ENCODE measurements at places on chromosomes 4 and X.

DNA sequence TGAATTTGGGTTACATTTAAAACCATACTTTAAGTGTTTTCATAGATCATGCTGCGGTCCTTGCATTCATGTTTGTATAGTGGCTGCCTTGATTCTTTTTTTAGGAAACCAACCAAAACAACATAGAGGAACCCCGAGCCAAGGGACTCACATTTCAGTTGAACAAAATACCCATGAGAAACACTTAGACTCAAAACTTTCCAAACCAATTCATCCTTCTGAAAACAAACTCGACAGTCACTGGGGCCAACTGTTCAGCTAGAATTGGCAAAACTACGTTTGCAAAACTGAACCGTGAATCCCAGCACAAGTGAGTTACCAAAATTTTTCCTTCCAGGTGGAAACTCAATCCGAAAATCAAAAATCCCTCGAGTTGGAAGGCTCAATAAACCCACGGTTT lies 1.4 kb downstream of the ADGRA3 start:
- no peak for DNase-seq

GRCh38 chr4:87274803-87275202 lies 47.9 kb downstream of the HSD17B13 start:
- no peak for DNase-seq

DNA sequence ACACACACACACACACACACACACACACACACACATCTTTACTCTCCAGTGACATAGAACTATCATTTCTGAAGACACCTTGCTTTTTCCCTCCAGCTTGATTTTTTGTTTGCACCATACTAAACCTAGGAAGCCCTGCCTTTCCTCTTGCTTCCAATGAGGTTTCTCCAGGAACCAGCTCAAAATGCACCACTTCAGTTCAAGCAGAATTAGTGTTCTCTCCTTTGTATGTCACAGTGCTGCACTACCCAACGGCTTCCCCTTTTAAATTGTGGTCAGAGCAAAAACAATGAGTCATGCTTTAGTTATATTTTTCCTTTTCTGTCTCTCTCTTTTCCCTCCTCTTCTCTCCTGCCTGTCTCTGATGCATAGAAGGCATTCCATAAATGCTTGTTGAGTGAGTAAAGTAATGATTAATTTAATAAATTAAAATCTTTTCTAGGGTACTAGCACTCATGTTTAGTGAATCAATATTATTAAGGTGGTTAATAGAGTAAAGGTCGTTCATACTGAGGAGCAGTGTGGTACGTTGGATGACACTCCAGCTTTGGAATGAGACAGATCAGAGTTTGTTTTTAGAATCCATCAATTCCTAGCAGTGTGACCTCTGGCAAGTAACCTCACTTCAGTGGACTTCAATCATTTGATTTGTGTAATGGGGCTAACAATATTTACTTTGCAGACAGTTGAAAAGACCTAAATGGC lies 5.9 kb downstream of the RTL3 start:
- no peak for DNase-seq

DNA sequence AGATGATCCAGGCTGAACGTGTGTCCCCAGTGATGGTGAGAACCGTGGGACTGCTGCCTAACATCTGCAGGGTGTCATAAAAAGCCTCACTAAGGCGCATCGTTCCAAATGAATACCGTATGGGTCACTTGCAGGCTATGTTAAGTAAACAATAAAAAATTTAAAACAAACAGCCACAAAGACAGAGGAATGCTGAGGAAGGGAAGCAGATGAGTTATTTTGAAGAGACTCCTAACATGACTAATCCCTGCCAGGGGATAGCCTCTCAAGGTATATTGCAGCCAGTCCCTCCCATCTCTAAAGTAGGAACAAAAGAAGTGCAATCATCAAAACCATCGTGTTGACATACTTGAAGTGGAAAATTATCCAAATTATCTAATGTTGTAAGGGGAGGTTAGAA lies 83.8 kb downstream of the UNC5C start:
- no peak for DNase-seq

DNA sequence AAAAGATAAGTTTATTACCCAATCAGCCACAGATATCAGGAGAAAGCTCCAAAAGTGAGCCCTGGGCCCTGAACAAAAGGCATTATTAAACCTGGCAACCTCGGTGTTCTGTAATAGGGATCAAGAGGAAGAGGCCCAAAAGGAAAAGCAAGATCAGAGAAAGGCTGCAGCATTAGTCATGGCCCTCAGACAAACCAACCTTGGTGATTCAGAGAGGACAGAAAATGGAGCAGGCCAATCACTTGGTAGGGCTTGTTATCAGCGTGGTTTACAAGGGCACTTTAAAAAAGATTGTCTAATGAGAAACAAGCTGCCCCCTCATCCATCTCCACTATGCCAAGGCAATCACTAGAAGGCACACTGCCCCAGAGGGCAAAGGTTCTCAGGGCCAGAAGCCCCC lies 75.7 kb downstream of the AGTR2 start:
- no peak for DNase-seq

DNA sequence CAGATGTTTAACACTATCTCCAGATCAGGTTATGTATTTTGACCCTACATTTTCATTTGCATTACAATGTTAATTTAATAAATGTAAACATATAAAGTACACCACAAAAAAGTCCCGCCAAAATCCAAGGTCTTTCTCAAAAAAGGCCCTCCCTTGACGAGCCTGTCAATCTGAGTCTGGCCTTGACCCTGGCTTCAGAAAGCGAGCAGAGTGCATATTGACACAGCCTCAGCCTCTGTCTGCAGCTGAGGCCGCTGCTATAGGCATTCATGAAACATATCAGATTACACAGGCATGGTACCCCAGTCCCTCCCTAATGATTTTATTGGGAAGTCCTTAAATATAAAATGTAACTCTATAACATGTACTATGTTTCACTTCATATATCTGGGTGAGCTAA lies 6.2 kb downstream of the MBNL3 start:
- no peak for DNase-seq

DNA sequence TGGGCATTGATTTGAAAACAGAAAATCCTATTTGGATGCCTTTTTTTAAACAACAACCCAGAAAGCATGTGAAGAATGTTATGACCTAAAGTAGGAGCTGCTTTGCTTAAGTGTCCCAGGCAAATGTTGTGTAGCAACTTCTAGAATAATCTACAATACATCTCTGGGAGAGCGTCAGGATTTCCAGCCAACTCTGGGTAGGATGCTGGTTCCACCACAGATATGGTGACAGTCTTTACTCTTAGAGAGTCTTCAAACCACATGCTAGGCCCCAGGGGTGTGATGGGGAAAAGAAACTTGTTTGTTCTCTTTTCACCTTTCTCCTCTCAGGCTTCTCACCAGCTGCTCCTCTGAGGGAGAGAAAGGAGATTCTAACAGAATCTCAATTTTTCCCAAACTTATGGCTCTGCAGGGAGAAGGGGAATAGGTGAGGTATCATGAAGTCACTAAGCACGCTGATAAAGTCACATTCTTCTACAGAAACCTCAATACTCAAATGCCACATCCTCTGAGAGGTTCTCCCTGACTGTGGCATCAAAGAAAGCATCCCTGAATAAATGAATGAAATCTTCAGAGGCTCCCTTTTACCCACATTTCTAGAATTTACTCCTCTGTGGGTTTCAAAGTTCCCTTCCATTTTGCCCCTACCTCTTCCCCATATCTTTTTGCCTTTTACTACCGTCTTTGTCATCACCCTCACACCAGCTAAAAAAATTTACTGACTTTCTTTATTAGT lies 171.6 kb upstream of the RAI2 start:
- no peak for DNase-seq

DNA sequence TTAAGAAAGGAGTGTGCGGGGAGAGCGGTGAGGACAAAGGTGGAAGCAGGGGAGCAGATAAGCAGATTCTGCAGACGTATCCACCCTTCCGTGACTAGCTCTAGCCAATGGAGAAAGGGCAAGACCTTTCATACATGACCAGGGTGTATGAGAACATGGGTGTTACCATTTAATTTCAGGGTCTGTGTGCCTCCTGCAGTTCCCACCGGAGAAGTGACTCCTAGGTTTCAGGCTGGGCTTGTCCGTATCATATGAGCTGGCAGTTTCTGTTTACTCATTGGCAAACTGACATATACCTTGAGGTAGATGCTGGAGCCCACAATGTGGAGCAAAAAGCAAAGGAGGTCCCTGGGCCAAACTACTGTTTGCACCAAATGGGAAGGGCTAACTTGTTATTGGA lies 6.8 kb downstream of the RBM47 start:
- no peak for DNase-seq

DNA sequence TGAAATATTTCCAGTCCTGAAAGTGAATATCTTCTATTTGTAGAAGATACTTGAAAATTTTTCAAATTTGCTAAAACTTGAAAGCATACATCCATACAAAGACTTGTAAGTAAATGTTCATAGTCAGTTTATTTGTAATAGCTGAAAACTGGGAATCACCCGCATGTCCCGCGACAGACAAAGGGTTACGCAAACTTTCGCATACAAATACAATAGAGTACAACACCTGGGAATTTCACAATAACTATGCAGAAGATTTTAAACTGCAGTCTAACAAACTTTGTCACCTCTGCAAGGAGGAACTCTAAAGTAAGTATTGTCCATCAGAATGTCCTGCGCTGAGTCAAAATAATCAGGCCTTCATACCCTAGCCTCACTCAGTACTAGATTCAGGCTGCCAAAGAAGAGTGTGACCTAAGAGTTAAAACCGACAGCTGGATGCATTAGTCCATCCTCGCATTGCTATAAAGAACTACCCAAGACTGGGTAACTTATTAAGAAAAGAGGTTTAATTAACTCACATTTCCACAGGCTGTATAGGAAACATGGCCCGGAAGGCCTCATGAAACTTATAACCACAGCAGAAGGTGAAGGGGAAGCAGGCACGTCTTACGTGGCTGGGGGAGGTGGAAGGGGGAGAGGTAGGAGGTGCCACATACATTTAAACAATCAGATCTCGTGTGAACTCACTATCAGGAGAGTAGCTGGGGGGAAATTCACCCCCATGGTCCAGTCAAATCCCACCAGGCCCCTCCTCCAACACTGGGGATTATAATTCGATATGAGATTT lies 60.4 kb downstream of the MMRN1 start:
- DNase-seq, result no peak

- no peak for DNase-seq
These were observed 1475.5 kb upstream of the AGA start for GRCh38 chr4:178917756-178918155.

DNA sequence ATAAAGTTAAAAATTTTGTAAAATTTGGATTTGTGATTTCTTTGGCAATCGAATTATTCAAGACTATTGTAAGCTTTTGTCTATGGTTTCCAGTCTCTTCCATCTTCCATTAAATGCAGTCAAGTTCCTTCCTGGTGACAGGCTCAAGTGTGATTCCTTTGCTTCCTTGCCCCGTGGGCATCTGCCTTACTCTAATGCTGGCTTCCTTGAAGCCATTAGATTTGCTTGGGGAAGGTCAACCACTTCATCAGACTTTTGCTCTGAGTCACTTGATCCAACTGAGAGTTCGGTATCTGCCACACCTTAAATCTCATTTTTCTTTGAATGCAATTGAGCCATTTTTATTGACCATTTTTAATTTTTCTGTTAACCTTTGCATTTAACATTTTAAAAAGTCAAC lies 648.8 kb downstream of the SPOCK3 start:
- DNase-seq, result no peak

- no peak for DNase-seq
These were observed 173.7 kb downstream of the VSIG4 start for GRCh38 chrX:65866146-65866545.

- no peak for DNase-seq
These were observed 1.1 kb downstream of the GTPBP6 start for GRCh38 chrX:317424-318067.

DNA sequence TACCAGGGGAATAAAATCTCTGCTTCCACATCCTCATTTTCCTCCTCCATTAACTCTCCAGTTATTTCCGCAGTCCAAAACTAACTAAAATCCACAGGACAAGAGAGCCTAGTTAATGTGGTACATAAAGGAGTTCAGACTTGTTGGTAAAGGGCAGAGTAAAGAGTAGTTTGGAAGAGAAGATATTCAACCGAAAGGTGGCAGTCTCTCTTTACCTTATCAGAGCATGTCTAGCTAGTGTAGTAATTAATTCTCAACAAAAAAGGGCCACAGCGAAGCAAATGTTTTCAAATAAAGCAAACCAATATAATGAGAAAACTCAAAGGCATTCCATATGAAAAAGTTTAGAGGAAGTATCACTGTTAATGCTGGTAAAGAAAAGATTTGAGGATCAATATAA lies 286.5 kb downstream of the GLUD2 start:
- no peak for DNase-seq

GRCh38 chr4:169668069-169668721 lies 47.8 kb downstream of the CLCN3 start:
- DNase-seq, result no peak

DNA sequence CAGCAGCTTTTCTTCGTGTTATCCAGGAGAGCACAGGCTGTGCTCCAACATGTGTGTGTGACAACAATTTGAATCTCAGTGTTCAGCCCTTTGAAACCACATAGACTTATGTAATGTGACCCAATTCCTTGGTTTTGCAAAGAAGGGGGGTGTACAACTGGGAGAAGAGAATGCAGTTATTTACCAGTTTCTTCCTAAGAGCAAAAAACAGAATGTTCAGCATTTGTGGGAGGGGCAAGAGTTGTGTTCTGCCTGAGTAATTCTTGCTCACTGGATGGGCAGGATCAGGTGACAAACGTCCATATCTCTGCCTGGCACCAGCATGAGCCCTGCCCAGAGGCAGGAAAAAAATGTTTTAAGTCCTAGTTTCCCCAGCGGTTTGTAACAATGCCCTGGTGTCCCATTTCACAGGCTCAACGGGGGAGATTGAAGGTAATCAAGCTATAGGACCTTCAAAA lies 72.0 kb downstream of the PRPS1 start:
- DNase-seq, result no peak

DNA sequence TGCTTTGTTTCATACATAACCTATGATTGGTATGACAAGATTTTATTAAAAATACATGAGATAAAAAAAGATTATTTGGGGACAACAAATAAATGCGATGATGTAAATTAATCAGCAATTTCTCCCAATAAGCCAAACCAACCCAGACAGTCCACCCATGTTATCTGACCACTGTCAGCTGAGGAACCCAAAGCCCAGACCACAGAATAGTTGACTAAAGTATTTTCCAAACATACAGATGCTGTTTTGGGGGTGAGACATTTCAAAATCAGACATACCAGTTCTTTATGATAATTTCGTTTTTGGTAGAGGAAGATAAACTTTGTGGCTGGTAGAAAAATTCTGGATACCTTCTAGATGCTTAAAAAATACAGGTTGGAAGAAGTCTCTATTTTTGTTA lies 650.8 kb upstream of the FAM241A start:
- no peak for DNase-seq

- no peak for DNase-seq
These were observed 48.4 kb upstream of the USP9X start for GRCh38 chrX:41036668-41037326.

GRCh38 chr4:20624793-20625374 lies 75.4 kb upstream of the PACRGL start:
- DNase-seq, result no peak

- no peak for DNase-seq
These were observed 70.2 kb upstream of the MAGEB2 start for GRCh38 chrX:30144971-30145731.

GRCh38 chr4:127224556-127224955 lies 408.2 kb upstream of the INTU start:
- no peak for DNase-seq

- DNase-seq, result no peak
These were observed 129.0 kb downstream of the TMEM47 start for GRCh38 chrX:34528081-34528480.
